ENCODE measurements at places on chromosomes 5 and 9. TPM values are rescaled to one million over a fixed set of nuclear protein-coding genes. Genes with fewer than 3 reads are reported as not detected.

DNA sequence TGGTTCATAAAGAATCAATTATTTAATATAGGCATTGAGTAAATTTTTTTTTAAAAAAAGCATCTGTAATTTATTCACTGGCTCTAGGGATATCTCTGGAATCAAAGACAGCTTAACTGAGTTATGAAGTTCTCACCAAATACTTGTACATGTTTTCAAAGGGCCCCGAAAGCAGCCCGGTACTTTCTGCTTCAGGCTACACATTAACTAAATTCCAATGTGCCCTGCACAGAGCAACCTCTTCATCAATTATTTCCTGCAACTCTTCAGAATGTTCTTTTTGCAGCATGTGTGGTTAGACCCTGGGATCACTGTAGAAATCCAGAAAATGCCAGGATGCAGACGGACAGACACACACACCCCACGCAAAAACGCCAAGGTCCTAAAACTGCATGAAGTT, 209.0 kb downstream of the EFNA5 start:
- H3K4me1 ChIP-seq: peaks cover 7% of the 10 kb centered on the region
- no peaks in the 10 kb centered on the region for H3K36me3 ChIP-seq
- H3K27ac ChIP-seq: no peak overlapping the region
- H3K4me3 ChIP-seq: no peak overlapping the region
- peaks cover 14% of the 10 kb centered on the region for H3K27me3 ChIP-seq
- DNase-seq: no peak

DNA sequence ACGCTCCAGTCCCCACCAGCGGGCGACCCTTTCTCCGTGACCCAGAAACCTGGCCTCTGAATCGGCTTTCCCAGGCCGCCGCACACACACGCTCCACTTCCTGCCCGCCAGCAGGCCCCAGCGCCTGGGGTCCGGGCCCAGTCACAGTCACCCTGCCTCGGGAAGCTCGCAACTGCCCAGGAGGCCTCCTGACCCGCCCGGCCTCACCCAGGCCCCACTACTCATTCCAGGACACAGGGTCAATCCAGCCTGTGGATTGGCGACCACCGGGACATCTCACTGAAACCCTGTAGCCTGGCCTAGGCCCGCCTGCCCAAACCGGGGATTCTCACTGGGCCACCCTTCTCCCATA, 2.7 kb upstream of the IRX4 start:
- H3K27me3 ChIP-seq: peaks cover 50% of the 10 kb centered on the region
- peaks cover 7% of the 10 kb centered on the region for H3K4me1 ChIP-seq
- no peak for DNase-seq
- no peaks in the 10 kb centered on the region for H3K36me3 ChIP-seq
- H3K4me3 ChIP-seq: no peak overlapping the region

- no peaks in the 10 kb centered on the region for H3K4me1 ChIP-seq
- DNase-seq: no peak
- no peak overlapping the region for H3K4me3 ChIP-seq
- H3K36me3 ChIP-seq: no peaks in the 10 kb centered on the region
- H3K27ac ChIP-seq: no peak overlapping the region
- H3K27me3 ChIP-seq: no peaks in the 10 kb centered on the region
Observed at GRCh38 chr5:23027331-23027730, 174.2 kb upstream of the CDH12 start.

DNA sequence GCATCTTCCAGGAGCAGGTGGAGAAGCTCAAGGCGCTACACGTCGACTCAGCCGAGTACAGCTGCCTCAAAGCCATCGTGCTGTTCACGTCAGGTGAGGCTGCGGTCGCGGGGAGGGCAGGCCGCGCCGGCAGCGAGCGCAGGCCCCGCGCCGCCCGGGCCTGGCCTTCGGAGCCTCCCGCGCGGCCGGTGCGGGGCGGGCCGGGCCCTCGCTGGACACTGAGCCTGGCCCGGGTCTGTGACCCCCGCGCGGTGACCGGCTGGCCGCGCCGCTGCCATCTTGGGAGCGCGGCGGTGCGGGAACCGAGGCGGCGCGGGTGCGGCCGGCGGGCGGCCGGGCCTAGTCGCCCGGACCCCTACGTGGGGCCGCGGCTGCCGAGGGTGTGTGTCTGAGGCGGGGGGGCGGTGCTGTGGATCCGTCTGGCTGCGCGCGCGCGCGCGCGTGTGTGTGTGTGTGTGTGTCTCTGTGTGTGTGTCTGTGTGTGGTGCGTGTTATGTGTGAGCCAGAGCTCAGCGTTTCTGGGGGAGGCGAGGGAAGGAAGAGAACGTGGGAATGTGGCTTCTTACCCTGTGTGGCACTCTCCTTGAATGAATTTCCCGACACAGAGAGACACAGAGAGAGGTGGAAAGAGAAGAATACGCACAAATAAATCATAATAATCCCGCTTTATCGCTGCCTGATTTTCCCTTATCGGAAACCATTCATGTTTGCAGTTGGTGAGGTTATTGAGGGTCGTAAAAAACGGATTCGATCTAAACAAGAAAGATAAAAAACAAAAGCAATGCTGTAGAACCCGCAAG, 5.5 kb downstream of the NR2F1 start:
- H3K36me3 ChIP-seq: peaks cover 4% of the 10 kb centered on the region
- peaks cover 74% of the 10 kb centered on the region for H3K27me3 ChIP-seq
- DNase-seq: no peak
- H3K4me1 ChIP-seq: peaks cover 33% of the 10 kb centered on the region
- no peak overlapping the region for H3K27ac ChIP-seq

DNA sequence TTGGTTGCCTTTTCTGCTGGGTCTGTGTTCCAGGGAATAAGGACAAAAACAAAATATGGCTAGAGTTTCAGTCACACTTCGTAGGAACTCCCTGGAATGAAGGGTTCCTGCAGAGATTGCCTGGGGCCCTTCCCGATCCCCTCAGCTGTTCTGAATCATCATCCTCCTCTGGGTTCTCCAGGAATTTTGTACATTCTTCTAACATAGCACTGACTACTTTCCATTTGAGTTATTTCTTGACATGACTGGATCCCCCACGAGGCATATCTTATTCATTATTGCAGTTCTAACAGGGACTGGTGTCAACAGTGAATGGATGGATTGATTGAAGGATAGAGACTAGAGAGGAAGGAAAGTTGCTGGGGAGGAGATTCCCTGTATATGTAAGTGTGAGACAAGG, 49.2 kb upstream of the TNC start:
- no peak overlapping the region for H3K4me3 ChIP-seq
- H3K36me3 ChIP-seq: no peaks in the 10 kb centered on the region
- no peak for DNase-seq
- no peak overlapping the region for H3K27ac ChIP-seq
- H3K4me1 ChIP-seq: peaks cover 6% of the 10 kb centered on the region
- H3K27me3 ChIP-seq: peaks cover 22% of the 10 kb centered on the region

DNA sequence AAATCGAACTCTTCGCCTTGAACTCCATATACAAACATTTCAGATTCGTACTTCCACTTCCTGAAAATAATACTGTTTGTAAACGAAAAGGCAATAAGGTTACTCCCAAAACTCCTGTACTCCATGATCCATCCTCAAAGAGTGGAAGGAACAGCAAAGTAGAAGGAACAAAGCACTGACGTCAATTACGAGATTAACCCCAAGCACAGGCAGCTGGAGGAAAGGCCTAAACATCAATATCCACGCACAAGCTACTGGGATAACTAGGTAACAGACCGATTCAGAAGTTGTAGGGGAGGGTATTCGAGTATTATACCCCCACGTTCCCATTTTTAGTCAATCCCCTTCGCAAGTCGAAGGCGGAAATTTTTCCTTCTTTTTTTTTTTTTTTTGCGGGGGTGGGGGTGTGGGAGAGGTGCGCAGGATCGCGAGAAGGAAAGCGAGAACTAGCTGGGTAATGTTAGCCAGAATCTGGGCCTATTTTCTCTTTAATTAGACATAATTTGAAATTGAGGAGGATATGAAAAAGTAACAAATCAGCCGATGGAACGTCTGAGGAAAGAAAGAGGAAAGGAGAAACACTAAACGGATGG, 909 bp downstream of the AFF4 start:
- no peaks in the 10 kb centered on the region for H3K27me3 ChIP-seq
- DNase-seq: peak; percentile 29
- peaks cover 1% of the 10 kb centered on the region for H3K36me3 ChIP-seq
- H3K27ac ChIP-seq: peak overlapping the region; percentile 100
- H3K4me1 ChIP-seq: peaks cover 44% of the 10 kb centered on the region

- peaks cover 56% of the 10 kb centered on the region for H3K4me1 ChIP-seq
- H3K4me3 ChIP-seq: peak overlapping the region; percentile 50
- no peaks in the 10 kb centered on the region for H3K27me3 ChIP-seq
- DNase-seq: no peak
- peaks cover 22% of the 10 kb centered on the region for H3K36me3 ChIP-seq
- peak overlapping the region; percentile 90 for H3K27ac ChIP-seq
Observed at GRCh38 chr9:114895521-114895991, 34.8 kb downstream of the TNFSF8 start.

DNA sequence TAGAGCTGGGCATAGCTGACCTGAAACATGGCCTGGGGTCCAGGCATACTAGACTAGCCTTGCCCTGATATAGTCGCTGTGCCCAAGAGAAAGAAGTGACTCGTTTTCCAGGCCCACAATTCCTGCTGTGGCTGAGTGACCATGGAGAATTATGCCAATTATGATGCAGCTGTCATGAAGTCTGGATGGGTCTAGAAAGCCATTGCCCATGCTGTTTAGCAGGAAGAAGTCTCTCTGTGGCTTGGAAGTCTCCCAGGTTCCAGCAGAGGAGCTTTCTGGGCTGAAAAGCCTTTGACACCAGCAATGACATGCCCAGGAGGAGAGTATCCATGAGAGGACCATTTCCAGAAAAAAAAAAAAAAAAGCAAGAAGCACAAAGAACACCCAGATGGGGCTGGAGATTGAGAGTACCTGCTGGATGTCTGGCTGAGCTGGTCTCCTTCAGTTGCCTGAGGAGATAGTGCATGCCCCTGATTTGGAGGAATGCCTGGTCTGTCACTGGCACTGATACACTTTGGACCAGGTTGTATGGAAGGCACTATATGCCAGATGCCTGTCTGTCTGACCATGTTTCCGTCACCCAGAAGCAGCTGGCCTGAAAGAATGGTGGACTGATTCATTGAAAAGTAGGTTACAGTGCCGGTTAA, 128.0 kb upstream of the EPB41L4A start:
- no peak for DNase-seq
- no peaks in the 10 kb centered on the region for H3K4me1 ChIP-seq
- no peaks in the 10 kb centered on the region for H3K36me3 ChIP-seq
- H3K27me3 ChIP-seq: peaks cover 7% of the 10 kb centered on the region
- no peak overlapping the region for H3K27ac ChIP-seq

GRCh38 chr9:83405759-83406158, 132.4 kb downstream of the FRMD3 start:
- H3K36me3 ChIP-seq: no peaks in the 10 kb centered on the region
- DNase-seq: no peak
- no peak overlapping the region for H3K27ac ChIP-seq
- no peaks in the 10 kb centered on the region for H3K4me1 ChIP-seq
- no peak overlapping the region for H3K4me3 ChIP-seq
- no peaks in the 10 kb centered on the region for H3K27me3 ChIP-seq

DNA sequence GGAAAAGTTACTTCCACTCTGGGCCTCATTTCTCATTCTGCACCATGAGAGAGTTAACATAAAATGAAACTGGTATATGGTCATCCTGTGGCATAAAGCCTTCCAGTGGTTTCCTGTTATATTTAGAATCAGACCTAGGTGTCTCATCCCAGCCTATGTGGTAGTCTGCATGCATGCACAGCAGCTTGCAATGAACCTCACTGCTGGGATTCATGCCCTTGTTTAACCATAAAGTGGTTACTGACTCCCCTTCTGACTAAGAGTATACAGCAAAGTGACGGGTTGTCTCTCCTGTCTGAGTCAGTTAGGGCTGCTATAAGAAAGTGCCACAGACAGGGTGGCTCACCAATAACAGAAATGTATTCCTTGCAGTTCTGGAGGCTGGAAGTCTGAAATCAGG, 14.7 kb upstream of the TDRD7 start:
- H3K4me3 ChIP-seq: peak overlapping the region; percentile 0
- H3K27me3 ChIP-seq: peaks cover 44% of the 10 kb centered on the region
- peaks cover 33% of the 10 kb centered on the region for H3K4me1 ChIP-seq
- peak; percentile 82 for DNase-seq

DNA sequence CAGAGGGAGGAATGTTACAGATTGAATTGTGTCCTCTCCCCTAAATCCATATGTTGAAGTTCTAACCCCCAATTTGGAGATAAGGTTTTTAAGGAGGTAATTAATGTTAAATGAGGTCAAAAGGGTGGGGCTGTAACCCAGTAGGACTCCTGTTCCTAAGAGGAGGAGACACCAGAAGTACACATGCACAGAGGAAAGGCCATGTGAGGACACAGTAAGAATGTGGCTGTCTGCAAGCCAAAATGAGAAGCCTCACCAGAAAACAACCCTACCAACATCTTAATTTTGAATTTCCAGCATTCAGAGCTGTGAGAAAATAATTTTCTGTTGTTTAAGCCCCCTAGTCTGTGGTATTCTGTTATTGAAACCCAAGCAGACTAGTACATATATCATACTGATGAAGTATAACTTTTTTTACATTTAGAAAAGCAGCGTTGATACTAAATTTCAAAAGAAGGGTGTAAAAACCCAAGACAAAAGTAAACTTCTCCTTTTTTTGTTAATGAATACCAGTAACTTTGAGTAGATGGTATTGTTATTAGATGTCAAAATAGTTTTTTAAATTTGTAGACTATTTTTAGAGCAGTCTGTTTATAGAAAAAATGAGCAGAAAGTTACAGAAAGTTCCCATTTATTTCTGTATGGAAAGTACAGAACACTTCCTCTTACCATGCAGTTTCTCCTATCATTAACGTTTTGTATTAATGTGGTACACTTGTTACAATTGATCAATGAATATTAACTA, 25.1 kb downstream of the RNF180 start:
- H3K36me3 ChIP-seq: no peaks in the 10 kb centered on the region
- no peaks in the 10 kb centered on the region for H3K4me1 ChIP-seq
- H3K27me3 ChIP-seq: no peaks in the 10 kb centered on the region
- no peak for DNase-seq
- H3K27ac ChIP-seq: no peak overlapping the region
- no peak overlapping the region for H3K4me3 ChIP-seq

- H3K36me3 ChIP-seq: no peaks in the 10 kb centered on the region
- peaks cover 11% of the 10 kb centered on the region for H3K27me3 ChIP-seq
- DNase-seq: no peak
- H3K27ac ChIP-seq: no peak overlapping the region
Observed at GRCh38 chr9:88198341-88198807, 60.1 kb upstream of the SPATA31C2 start.

DNA sequence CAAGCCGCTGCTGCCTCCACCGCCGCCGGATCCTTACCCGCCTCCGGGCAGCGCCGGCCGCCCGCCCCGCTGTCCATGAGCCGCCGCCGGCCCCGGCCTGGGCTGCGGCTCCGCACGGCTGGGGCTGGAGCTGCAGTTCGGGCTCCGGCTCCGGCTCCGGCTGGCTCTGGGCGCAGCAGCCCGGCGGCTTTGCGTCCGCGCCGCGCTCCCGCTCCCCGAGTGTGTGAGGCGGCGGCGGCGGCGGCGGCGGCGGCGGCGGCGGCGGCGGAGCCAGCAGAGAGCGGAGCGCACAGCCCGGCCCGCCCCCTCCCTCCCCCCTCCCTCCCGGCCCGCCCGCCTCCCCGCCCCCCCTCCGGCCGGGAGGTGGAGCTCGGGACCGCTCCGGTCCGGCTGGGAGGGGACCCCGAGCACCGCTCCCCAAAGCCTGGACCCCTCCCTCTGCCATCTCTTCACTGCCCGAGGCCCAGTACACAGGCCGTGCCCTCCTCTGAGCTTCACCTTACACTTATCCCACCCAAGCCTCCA, at the start of gene PCDH1:
TSS of gene PCDH1 (minus strand) at position 225 of the 525 bp plus-strand sequence. CDS start at position 77, 148 bp downstream.
- peaks cover 86% of the 10 kb centered on the region for H3K27me3 ChIP-seq
- peaks cover 28% of the 10 kb centered on the region for H3K4me1 ChIP-seq
- H3K36me3 ChIP-seq: peaks cover 2% of the 10 kb centered on the region
- DNase-seq: peak; percentile 30
- peak within 1 kb of the TSS; percentile 73 for H3K4me3 ChIP-seq

Gene ARHGEF37
- 1.6 TPM for total RNA-seq

Gene FREM1
- not detected for total RNA-seq

Gene PCDHB7
- not detected for total RNA-seq

Gene PCDHGC3
- not detected for total RNA-seq

Gene WNK2
- total RNA-seq: 1.1 TPM

Gene SNCB
- total RNA-seq: not detected

Measured in activated T-cell treated with anti-CD3 and anti-CD28 coated beads, Interleukin-2, amount 50 U/mL, for 72 hours (primary cell).